Mucosa of descending colon (tissue), 3 donors: ENCODE measurements at places on chromosomes 6 and 20.
A peak's percentile ranks its signal among the peaks of the same experiment; 100 is the strongest.

- DNase-seq = no peak
Observed at GRCh38 chr6:149924933-149925252, 2.0 kb upstream of the RAET1G start.

DNA sequence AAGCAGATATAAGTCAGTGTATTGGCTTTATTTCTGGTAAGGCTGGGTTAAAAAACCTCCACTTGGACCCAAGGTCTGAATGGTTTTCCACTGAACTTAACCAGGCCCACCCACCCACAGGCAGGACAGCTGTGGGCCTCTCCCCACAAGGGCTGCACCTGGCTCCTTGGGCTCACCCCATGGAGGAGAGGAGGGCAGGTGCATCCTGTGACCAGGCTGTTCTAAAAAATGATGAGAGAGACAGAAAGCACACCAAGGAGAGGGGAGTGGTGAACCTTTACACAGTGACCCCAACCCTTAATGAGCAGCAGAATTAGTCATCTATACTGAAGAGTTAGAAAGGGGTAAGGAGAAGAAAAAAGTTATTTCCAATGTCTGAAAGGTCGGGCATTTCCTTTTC lies 34.5 kb upstream of the DUSP22 start:
- no peak for DNase-seq

- peak; percentile 22 for DNase-seq
Observed at GRCh38 chr20:63094767-63095499, 88.2 kb upstream of the BHLHE23 start.

GRCh38 chr6:91081452-91082067 lies 494.7 kb upstream of the MAP3K7 start:
- no peak for DNase-seq

- DNase-seq = peak; percentile 2
Observed at GRCh38 chr6:120056085-120056484, 706.5 kb upstream of the MAN1A1 start.

DNA sequence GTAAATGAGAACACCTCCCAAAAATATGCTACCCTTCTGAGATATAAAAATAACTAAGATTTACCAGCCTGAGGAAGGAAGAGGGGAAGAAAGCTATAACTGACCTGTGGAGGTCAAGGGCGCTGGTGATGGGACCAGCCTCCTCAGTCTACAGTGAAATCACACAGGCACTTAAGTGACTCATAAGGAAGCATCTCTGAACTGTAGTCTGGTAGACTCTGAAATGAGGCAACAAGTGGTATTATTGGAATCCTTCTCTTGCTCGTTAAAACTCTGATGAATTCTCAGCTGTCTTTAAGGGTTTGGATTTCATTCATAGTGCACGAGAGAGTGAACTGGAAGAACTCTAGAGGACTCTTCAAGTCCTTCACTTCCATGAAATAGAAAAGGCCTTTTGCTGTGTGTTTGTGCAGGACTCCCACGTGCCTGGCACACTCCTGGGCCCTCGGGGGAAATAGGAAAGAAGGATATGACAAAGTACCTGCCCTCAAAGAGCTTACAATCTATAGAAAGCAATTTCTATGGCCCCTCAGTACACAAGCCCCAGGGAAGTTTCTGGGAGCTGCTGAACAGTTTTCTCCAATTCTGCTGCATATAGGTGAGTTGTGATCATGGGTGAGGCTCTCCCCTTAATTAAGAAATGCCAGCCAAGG lies 231.8 kb upstream of the RREB1 start:
- no peak for DNase-seq

DNA sequence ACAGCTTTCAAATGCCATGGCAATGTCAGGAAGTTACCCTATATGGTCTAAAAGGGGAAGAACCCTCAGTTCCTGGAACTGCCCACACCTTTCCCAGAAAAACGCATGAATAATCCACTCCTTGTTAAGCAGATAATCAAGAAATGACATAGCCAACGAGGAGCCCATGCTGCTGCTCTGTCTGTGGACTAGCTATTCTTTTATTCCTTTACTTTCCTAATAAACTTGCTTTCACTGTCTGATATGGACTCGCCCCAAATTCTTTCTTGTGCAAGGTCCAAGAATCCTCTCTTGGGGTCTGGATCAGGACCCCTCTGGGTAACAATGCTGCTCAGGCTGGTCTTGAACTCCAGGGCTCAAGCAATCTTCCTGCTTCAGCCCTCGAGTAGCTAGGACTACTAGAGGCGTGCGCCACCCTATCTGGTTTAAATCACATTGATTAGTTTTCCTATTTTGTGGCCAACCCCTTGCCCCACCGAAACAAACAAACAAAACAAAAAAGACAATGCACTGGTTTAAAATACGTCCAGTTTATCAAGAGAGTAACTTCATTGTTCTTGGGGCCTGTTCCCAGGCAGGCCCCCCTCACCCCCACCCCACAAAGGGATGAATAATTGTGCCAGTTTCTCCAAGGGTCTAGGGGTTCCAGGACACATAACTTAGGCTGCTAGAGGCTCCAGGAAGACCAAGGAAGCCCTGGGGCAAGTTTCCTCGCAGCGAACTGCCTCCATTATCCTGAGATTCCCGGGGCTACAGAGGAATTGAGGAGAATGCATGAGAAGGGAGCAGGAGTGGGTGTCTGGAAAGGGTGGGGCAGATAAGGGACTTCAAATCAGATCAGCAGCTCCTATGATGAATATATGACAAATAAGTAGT lies 10.1 kb upstream of the AKAP12 start:
- DNase-seq = no peak

DNA sequence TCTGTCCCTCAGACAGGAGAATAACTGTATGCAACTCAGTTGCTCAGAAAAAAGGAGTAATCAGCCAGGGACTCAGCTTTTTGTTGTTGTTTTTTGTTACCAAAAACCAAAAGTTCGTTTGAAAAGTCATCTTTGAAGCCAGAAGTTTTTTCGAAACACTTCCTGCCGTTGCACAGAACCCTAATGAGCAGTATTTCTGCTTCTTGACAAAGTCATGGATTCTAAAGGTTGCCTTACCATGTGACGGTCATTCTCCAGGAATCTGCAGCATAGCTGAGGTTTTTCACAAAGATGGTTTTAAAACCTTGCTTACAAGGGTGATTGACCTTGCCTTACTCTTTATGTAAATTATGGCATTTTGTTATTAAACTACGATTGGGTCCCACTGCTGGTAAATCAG lies 1.9 kb downstream of the RAB32 start:
- DNase-seq = no peak

GRCh38 chr6:96940322-96940721 lies 15.8 kb downstream of the KLHL32 start:
- DNase-seq = no peak

- DNase-seq = no peak
Observed at GRCh38 chr6:124977067-124977908, 15.1 kb downstream of the RNF217 start.

GRCh38 chr6:151196555-151196954 lies 43.2 kb upstream of the AKAP12 start:
- peak; percentile 51 for DNase-seq

DNA sequence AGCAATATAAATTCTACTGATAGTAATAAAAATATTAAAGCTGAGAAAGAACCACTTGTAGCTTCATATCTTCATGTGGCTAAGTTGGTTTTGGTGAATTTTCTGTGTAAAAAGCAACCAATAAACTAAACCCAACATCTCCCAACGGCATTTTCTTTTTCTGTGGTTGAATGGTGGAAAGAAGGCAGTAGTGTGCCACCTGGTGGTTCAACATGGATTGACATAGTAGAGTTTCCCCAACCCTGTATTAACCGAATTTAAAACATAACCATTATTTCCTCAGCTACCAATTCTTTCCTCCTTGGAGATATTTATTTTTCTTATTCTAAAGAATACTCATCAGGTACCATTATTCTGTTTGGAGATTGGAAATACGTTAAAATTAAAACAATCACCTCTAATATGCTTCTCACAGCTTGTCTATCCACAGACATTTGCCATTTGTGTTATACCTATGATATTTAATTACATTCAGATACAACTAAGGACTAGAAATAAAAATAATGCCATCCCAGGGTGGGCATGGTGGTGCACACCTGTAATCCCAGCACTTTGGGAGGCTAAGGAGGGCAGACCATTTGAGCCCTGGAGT lies 117.1 kb upstream of the EEF1E1 start:
- no peak for DNase-seq
